ENCODE measurements at places on chromosomes 4 and X.

DNA sequence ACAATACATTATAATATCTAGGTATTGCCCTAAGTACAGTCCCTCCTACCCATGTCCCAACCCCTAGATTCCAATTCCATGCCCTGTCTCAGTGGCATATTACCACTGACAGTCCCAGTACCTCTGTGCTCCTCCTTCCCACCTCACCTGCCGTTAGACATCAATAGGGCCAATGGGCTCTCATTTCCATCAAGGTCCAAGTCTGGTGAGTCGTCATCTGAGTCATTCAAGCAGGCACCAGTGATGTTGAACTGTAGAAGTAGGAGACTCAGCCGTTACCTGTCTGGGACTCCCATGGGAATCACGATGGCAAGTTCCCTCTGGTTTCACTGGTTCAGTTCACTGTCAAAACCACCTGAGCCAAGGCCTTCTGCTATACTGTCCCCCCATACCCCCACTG is 51.7 kb downstream of the PHF8 start:
- DNase-seq: no peak

- DNase-seq: no peak
Measured at GRCh38 chr4:105306158-105306781, 159.6 kb downstream of the TET2 start.

DNA sequence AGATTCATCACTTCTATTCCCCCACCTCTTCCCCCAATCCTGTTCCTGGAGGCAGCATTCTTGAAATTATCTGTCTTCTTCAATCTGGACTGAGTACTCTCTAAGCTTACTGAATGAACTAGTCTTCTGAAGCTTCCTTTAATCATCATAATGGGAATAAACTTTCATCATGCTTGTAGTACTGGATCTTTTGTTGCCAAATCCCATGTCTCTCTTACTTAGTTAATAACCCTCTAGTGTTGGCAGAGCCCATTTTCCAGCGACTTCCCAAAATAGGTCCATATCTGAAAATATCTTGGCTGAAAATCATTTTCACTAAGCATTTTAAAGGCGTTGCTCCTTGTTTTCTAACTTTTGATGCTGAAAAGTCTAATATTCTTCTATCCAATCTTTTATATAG is 39.6 kb downstream of the RPS6KA3 start:
- DNase-seq: no peak

GRCh38 chr4:40399578-40399977 is 64.4 kb downstream of the CHRNA9 start:
- DNase-seq: no peak

DNA sequence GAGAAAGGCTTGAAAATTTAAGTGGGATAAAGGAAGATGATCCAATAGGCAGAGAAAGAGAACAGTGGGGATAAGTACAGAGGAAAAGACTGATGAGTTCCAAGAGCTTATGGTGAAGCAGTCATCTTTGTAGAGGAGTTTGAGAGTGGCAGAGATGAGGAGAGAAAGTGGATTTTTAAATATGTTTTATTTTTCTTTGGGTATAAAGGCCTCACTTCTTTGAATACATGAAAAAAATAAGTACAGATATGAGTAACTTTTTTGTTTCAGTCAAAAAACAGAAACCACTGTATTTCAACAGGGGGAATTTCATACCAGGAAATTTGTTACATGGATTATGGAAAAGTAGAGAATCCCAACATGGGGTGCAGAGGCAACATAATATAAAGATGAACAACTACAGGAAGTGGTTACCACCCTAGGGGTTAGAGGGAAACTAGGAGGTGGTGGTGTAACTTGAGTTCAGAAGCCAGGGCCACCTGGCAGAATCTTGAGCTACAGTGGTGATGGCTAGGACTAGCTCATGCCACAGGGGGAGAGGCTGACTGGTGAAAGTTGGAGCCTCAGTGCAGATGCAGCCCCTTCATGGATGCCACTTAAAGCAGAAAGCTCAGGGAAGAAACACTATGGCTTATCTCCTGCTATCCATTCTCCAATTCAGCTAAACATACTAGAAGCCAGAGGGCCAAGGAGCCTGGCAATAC is 3.4 kb upstream of the CYBB start:
- DNase-seq: no peak

DNA sequence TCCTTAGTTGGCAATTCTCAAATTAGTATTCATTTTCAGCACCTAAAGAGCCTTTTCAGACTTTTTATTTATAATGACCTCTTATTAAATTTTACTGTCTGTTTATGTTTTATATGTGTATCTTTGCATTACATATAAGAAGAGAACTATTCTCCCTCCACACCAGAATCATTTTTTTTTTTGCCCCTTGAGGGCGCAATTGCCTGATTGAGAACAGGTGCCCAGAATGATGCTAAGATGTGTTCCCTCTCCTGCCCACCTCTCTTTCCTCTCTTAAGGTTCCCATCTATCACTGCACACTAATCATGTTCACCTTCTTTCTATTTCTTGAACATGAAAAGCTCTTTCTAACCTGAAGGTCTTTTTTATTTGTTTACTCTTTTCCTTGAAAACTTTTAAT is 44.2 kb upstream of the ADAM29 start:
- no peak for DNase-seq

- no peak for DNase-seq
Measured at GRCh38 chrX:146396409-146396808, 413.2 kb upstream of the CXorf51B start.

Data from anterior cingulate cortex (tissue), 58 donors.